Posterior vena cava (tissue), 2 donors: ENCODE measurements at places on chromosomes 5 and 9. TPM values are rescaled to one million over a fixed set of nuclear protein-coding genes. Genes with fewer than 3 reads are reported as not detected.

GRCh38 chr5:83145882-83146331, 68.6 kb downstream of the XRCC4 start:
- DNase-seq = no peak

- DNase-seq = no peak
Measured at GRCh38 chr9:72440992-72441847, 76.2 kb upstream of the ZFAND5 start.

DNA sequence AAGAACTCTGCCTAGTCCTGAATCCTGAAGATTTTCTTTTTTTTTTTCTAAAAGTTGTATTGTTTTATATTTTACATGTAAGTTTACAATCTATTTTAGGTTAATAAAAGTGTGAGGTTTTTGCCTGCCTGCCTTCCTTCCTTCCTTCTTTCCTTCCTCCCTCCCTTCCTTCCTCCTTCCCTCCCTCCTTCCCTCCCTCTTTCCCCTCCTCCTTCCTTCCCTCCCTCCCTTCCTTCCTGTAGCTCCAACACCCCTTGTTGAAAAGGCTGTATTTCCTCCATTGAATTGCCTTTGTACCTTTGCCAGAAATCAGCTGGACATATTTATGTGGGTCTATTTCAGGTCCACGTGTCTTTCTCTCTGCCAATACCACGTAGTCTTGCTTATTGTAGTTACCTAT, 46.6 kb downstream of the CACNA1B start:
- DNase-seq = no peak

DNA sequence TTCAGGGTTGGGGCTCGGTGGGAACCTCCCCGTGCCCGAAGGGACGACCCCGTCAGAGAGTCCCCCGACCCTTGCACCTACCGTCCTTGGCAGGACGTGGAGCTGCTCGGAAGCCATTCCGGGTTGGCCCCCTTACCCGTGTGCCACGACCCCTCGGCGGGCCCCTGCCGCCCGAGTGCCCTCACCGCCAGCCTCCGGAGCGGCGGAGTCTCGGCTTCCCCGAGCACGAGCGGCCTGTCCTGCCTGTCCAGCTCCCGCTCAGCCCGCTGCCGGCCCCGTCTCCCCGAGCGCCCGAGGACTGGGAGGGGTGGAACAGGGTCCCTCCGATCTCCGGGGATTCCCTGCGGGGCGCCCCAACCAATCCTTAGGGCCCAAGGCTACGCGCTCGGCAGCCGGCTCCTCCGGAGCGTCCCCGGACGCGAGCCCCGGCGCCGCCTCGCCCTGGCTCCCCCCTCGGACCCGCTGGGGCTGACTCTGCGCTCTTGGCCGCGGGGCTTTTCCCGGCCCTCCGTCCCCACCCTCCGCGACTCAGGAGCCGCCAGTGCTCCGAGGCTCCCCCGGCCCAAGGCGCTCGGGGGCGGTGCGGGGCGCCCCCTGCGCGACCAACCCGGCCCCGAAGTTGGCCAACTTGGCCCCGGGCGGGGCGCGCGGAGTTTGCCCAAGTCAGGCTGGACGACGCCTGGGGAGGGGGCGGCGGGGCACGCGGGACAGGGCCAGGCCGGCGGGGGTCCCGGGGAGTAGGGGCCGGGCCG, 654 bp downstream of the ADAMTS2 start:
- DNase-seq = no peak

DNA sequence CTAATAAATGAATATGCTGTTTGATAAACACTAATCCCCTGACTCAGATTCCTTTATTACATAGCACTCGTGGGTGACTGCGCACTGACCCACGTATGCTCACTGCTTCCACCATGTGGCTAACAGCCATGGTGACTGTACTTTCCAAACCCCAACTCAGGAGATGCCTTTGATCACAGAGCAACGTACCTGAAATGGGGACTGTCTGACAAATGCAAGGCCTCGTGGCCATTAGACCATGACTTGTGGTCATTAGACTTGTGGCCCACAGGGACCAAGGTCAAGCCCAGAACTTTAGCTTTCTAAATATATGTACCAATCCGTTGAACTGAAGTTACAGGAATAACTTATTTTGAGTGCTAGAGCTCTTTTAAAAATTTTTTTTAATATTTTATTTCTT, 46.6 kb downstream of the CYFIP2 start:
- no peak for DNase-seq

DNA sequence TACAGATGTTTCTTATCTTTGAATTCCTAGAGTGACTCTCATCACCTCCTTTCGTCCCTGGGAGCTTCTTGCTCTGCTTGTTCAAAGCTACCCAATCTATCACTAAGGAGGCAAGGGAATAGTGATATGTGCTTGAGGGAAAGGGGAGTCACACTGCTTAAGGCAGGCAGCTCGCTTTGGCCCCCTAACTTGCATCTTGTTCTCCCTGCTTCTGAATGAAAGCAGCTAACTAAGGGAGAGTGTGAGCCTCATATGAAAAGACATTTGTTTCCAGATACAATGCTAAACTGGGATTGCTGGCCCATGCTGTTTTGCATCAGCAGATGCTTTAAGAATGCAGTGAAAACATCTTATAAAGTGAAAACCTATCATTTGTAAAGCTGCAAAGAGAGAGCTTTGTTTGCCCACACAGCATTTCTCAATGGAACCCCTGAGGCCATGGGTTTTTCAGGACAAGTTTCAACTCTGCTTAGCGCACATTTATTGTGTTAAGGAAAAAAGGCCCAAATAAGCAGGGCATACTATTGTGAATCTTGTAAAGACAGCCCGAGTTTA, 367.9 kb upstream of the ADAMTSL1 start:
- DNase-seq = no peak

GRCh38 chr5:143659599-143660238, 152.2 kb upstream of the HMHB1 start:
- no peak for DNase-seq

GRCh38 chr5:168978500-168978899, 322.4 kb downstream of the SLIT3 start:
- DNase-seq = no peak

DNA sequence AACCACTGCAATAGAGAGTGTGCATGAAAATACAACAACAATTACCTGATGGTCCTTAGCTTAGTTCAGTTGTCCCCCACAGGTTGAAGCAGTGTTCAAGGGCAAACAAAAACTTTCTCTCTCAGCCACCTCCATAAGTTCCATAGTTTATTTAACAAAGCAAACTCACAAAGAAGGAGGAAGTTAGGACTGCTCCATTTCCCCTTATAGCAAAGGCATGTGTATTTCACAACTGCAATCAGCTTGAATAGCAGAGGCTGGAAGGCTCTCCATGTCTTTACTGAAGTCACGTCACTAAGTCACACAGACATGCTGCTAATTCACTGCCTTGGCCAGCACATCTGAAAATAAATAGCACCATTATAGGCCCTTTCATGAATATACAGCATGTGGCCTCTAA, 43.3 kb downstream of the DOCK8 start:
- no peak for DNase-seq

PALM2AKAP2 gene
- total RNA-seq = 101 TPM

CCDC187 gene
- not detected for total RNA-seq

NRARP gene
- 5.6 TPM for total RNA-seq
